ENCODE measurements at places on chromosomes 2 and 18. TPM values are rescaled to one million over a fixed set of nuclear protein-coding genes. Genes with fewer than 3 reads are reported as not detected.

The CNPPD1 gene
- total RNA-seq = 80.0 TPM

- no peak for DNase-seq
Observed at GRCh38 chr18:56651771-56652092, 573 bp downstream of the WDR7 start.

DNA sequence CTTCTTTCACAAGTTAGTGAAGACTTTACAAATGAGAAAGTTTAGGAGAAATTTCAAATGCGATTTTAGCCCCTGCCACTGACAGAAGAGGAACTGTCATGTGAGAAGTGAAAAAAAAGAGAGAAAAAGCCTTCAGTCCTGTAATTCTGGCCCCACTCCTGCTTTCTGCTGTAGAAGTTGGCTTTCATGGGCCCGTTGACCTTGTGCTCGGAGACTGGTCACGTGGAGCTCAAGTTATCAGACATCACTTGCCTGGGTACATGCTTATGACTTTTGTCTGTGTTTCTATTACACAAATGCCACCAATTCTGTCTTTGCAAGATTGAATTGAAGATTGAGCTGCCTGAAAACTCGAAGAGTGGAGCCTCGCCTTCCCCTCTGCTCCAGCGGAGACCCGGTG lies 749.9 kb downstream of the BCL11A start:
- no peak for DNase-seq

- no peak for DNase-seq
Observed at GRCh38 chr2:191243154-191243553, 2.0 kb upstream of the MYO1B start.

GRCh38 chr2:123080331-123080730 lies 944.8 kb upstream of the CNTNAP5 start:
- no peak for DNase-seq

DNA sequence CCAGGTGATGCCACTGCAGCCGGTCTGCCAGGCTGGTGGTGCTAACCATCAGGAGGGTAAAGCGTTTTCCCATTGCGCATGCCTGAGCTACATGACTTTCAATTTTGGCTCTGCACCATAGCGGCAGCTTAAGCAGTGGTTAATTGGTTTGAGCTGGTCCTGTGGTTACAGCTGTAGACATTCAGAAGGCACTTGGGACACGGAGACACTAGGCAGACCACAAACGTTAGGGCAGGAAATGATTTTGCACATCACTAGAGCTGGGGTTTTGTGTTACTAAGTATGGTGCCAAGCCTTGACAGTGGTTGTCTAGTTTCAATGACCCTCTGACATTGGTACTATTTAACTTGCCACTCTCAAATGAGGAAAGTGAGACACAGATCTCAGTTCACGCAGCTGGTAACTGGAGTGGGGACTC lies 28.9 kb upstream of the CNOT11 start:
- no peak for DNase-seq

- DNase-seq = no peak
Observed at GRCh38 chr2:42652086-42652485, 83.7 kb downstream of the MTA3 start.

- DNase-seq = no peak
Observed at GRCh38 chr2:160474891-160475787, 18.5 kb downstream of the RBMS1 start.
